ENCODE measurements at places on chromosomes 2 and 18.

- DNase-seq: peak; percentile 45
Measured at GRCh38 chr18:77099485-77100370, 32.9 kb downstream of the MBP start.

DNA sequence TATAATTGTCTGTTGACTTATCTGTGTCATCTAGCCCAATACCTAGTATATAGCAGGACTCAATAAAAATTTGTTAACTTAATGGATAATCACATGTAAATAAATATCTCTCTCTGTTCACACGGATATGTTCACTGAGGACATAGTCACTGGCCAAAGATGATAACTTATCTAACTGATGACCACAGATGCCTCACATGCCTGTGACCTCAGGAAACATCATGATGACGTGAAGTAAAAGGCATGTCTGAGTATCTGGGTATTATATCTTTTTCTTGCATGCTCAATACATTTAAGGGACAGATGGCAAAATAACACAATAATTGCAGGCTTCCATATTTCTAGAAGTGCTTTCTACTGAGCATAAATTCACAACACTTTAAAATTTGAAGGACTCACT lies 41.4 kb upstream of the PARD3B start:
- no peak for DNase-seq

GRCh38 chr2:180370511-180371205 lies 363.6 kb upstream of the CWC22 start:
- no peak for DNase-seq

DNA sequence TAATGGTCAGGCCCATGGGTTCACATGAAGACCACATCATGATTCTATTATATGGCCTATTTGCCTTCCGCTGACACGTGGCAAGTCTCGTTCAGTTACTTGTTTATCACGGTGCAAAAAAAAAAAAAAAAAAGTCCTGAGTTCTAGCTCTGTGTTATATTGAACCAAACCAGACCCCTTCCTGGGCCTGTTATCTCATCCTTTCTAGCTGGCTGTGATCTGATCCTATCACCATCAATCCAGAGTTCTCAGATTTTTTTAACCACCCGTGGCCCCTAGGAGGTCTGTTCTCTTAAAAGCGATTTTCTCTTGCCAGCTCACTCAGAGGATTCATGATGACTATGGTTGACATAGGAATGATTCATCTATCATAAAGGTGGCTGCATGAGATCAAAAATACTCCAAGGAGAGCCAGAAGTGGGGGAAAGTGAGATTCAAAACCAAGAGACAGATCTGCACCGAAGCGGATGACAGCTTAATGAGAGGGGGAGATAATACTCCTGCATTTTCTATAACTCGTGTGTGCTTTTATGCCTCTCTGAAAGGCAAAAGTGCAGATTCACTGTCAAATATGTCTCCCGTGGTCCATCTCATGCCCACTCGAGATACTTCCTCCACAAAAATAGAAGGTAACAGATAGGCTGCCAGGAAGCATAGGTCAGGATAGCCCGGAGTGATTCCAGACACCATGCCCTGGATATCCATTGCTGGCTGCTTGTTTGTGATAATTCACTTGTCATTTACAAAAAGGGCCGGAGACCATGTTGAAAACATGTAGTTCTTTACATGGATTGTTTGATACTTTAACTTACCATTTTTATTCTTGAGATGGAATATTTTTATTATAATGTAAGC lies 505.7 kb upstream of the KLHL29 start:
- DNase-seq: no peak

GRCh38 chr18:31041271-31042083 lies 1.1 kb downstream of the DSC3 start:
- DNase-seq: no peak

- DNase-seq: no peak
Measured at GRCh38 chr2:20449501-20450200, 2.8 kb downstream of the RHOB start.

DNA sequence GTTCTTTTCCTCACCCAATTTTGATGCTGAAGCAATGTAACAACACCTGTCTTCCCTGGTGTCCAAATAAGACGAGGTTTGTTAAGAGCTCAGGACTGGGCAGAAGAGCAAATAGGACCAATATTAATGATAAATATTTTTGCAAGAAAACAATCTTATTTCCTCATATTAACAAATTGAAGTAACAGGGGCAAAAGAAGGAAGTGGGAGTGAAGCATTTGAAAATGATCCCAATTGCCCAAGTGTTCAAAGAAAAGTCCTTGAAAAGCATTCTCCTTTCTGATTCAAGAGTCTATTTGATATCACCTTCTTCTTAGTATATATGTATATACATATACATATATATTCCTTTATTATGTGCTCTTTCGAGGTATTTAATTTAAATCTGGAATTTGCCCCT lies 418.8 kb downstream of the ARHGAP15 start:
- DNase-seq: no peak

DNA sequence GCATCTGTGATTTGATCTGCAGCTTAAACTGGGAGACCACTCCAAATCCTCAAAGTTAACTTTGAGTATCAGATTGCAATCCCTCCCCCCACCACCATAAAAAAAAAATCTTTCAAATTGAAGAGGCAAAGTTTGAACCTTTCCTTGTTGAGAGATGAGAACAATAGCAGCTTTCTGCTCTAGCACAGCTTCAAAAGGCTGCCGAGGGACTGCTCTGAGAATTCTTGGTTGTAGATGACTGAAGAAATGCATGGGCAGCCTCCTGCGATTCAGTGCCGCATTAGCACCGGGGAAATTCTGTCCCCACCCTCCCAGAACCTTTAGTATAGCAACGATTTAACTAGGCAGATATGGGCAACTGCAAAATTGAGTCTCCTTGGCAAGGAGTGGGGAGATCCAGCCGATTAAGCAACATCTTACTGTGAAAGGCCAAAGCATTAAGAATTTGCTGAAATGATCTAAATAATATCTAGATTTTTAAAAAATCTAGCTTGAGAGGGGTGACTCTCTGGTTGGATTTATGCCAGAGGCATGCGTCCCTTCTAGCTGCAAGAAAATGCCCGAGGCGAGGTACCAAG lies 3.9 kb upstream of the SP5 start:
- no peak for DNase-seq

DNA sequence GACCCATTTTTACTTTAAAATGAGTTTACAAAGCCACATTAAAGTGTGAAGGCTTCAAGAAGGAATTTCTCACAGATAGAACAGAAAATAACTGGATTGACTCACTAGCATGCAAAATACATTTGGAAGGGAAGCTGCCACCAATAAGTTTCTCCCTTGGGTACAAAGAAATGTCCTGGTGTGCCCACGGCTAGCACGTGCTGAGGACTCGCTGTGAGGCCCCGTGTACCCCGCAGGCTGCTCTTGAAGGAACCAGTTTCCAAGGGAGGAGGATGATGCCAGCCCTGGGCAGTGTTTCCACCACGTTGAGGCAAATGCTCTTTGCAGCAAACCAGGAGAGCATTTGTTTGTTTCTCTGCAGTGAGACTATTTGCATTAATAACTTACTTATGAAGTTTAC lies 207.3 kb downstream of the SH3RF3 start:
- DNase-seq: no peak

- no peak for DNase-seq
Measured at GRCh38 chr2:111185361-111186022, 64.8 kb downstream of the BCL2L11 start.

GRCh38 chr18:37254236-37254754 lies 311.3 kb downstream of the CELF4 start:
- no peak for DNase-seq

DNA sequence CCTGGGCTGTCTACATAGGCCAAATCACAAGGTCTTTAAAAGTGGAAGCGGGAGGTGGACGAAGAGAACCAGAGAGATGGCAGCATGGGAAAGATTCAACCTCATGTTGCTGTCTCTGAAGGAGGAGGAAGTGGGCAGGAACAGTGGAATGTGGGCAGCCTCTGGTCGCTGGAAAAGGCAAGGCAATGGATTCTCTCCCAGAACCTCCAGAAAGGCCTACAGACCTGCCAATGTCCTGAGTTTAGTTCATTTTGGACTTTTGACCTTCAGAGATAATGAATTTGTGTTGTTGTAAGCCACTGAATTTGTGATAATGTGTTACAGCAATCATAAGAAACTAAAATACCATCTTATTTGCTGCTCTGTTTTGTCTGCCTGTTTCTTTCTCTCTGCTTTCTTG lies 122.5 kb downstream of the RNF152 start:
- no peak for DNase-seq

- DNase-seq: no peak
Measured at GRCh38 chr2:70962211-70962884, 16.1 kb upstream of the ANKRD53 start.

DNA sequence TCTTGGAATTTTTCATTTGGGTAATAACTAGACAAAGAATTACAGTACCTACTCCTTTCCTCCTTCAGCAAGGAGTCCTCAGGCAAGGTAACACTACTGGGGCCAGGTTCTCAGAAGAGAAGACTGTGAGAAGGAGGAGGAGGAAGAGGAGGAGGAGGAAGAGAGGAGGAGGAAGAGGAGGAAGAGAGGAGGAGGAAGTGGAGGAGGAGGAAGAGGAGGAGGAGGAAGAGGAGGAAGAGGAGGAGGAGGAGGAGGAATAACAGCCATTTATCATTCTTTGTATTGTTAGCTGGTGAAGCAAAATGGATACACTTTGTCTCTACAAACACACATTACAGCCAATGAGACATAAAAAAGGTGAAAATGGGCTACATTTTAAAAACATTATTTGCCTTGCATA lies 32.9 kb upstream of the SLC25A52 start:
- DNase-seq: no peak

All from CD4-positive, alpha-beta T cell treated with Interleukin-6 at 100 ng/mL for 8 hours (primary cell).